ENCODE measurements at places on chromosomes 12 and 14.
A peak's percentile ranks its signal among the peaks of the same experiment; 100 is the strongest.

DNA sequence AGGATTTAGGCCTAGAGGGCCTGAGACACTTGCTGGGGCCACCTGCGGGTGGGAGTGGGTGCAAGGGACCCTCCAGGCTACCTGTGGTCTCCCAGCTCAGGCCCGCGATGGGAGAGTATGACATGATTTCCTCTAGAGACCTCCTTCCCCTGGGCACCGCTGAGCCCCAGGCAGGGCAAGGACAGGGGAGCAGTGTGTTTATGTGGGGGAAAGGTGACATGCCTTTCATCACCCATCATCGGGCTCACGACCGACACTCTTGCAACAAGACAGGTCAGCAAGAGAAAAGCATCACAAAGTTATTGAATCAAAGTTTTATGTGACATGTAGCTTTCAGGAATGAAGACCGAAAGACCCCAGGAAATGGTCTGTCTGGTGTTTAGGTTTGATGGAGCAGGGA is 19.9 kb downstream of the SH2B3 start:
- DNase-seq = no peak

DNA sequence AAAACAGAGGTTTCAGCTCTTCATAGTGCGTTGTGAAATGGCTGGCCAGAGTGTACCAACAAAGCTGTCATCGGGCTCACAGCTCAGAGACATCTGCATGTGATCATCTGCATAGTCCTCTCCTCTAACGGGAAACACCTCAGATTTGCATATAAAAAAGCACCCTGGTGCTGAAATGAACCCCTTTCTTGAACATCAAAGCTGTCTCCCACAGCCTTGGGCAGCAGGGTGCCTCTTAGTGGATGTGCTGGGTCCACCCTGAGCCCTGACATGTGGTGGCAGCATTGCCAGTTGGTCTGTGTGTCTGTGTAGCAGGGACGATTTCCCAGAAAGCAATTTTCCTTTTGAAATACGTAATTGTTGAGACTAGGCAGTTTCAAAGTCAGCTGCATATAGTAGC is 14.3 kb upstream of the PAPLN start:
- DNase-seq = peak; percentile 49

DNA sequence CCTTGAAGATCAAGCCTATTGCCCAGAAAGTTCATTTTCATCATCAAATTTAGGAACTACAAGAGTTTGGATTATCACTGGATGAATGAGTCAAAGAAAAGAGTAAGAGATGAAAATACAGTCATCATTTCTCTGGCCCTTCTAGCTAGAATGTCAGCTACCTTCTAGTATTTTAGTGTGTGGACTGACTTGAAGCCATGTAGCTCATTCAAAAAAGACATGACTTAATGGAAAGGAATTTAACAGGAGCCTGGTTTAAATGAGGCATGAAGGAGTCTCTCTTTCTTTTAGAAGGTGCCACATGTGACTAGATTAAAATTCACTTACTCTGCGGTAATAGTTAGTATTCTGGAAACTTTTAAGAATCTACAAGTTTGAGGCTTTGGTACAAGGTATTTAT is 7.1 kb downstream of the PTHLH start:
- DNase-seq = peak; percentile 52

DNA sequence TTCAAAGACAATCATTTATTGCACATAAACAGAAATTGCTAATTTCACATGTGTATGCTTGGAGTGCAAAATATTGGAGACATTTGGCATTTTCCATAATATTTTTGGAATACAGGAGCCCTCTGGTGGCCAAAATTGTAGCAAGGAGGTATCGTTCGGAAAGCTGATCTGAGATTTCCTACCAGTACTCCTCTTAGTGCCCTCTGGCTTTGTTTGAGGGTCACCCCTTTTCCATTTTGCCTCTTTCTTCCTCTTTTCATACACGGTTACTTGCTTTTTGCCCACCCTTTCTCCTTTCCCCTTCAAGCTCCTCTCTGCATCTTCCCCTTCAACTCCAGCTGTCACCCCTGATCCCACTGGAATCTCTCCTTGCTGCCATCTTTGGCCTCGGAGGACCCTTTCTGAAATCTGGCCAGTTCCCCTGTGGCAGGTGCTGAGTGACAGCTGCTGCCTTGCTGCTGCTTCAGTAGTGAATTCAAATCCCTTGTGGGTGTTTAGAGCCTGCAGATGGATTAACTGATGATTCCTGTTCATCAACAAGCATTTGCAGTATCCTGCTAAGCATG is 164.6 kb upstream of the PARP11 start:
- peak; percentile 89 for DNase-seq

DNA sequence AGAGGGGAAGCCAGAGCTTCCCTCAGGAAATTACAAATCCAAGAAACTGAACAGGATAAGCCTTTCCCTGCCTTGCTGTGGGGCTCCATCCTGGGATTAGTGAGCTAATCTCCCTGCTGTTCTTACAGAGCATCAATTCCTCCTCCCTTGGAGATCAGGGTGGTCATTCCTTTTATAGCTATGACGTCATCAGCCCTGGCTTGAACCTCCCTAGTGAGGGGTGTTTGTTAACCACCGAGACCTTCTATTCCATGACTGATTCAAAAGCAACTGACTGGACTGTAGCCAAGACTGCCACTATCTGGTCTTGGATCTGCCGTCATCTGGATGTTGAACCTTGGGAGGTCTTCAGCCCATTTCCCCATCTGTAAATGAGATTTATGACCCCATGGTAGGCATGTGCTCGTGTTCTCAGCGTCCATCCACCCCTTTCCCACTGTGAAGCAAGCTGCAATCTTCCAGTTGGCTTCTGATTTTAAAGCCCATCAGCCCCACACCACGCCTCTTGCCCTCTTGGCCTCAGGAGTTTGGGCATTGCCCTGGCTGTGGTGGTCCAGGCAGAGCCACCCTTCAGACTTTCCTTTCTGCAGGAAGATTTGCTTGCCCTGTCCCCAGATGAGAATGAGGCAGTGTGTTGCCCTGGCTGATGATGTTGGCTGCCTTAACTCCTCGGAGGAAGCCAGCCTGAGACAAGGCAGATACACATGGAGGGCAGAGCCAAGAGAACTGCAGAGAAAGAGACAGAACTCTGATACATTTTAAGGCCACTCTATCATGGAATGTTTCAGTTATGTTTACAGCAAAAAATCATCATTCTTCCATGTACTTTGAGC is 59.6 kb upstream of the ACTN1 start:
- DNase-seq = peak; percentile 31

DNA sequence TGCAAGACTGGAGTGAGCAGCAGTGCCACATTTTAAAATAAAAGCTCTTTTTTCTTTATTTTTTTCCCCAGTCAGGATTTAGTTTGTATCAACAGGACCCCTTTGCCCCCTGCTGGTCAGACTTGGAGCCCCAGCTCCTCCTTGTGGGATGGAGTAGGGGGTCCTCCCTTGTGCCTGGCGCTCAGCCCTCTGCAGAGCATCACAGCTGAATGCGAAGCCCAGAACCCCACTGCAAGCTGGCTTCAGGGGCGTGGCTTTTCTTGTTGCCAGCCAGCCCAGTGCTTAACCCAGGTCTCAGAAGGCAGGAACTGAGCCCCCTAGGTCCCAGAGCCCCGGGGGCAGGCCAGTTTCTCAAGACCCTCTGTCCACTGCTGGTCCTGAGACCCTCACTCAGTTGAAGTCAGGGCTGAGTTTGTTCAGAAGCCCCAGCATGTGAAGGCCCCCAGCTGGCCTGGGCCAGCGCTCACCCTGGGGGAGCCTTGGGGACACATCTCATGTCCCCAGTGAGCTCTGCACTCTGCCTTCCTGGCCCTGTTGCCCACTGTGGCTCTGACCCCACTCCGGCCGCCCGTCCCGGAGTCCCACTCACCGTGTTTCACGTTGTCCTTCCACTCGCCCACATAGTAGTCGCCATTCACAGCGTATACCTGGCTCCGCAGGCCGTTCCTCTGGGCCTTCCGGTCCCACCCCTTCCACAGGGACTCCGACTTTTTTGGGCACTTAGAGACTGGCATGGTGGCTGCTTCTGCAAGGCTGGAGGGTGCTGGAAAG is 519 bp downstream of the MORN3 start:
- peak; percentile 66 for DNase-seq

DNA sequence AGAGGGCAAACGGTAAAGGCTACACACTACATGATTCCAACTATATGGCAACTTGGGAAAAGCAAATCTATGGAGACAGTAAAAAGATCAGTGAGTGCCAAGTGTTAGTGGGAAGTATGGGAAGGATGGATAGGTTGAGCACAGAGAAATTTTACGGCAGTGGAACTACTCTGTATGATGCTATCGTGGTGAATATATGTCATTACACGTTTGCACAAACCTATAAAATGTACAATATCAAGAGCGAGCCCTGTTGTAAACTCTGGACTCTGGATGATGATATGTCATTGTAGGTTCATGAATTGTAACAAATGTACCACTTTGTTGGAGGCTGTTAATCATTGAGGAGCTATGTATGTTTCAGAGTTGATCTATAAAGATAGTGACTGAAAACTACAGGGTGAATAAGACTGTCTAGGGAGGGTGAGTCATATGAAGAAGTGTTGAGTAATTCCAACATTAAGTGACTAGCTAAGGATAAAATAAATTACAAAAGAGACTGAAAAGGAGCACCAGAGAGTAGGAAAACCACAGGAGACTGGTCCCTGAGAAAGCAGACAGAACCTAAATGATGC is 349.2 kb upstream of the LMO3 start:
- peak; percentile 1 for DNase-seq

DNA sequence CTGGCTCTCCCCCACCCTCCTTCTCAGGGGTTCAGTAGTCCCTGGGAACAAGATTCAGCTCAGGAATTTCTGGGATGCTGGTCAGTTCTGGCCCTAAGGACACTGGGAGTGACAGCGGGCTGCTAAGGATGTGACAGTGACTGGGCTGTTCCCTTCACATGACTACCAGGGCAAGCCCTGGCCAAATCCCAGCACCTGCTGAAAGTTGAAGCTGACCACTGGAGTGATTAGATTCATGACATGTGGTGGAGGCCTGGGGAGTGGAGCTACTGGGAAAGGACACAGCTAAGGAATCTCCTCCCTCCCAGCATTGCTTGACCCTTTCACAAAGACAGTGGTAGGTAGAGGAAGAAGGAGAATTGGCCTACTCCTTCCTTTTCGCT is 204.9 kb downstream of the DAD1 start:
- DNase-seq = no peak

DNA sequence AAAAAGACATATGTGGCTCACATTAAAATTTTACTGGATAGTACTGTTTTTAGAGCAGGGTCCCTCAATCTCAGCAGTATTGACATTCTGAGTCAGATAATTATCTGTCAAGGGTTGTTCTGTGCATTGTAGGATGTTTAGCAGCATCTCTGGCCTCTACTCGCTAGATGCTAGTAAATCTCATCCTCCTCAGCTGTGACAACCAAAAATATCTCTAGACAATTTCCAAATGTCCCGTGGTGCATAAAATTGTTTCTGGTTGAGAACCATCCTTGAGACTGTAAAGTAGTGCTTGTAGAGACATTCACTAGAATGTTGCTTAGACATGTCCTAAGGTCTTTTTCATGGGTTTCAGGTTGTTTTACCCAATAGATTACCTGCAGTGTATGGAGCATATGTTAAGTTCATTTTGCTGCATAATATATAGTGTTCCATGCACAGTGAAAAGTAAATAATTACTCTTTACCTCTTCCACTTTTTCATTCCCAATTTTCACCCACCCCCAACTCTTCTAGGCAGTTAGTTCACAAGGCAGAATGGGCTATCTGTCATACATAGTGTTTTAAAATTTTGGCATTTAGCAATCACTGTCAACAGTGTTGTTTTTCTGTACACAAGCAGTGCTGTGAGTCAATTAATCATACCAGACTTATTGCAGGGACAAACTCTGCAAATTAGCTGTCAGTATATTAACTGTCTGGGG is 200.2 kb upstream of the SLC38A2 start:
- no peak for DNase-seq

GRCh38 chr12:96208801-96209549 is 14.8 kb downstream of the ELK3 start:
- DNase-seq = no peak

- peak; percentile 77 for DNase-seq
Measured at GRCh38 chr14:54420478-54421142, 20.6 kb downstream of the CNIH1 start.

DNA sequence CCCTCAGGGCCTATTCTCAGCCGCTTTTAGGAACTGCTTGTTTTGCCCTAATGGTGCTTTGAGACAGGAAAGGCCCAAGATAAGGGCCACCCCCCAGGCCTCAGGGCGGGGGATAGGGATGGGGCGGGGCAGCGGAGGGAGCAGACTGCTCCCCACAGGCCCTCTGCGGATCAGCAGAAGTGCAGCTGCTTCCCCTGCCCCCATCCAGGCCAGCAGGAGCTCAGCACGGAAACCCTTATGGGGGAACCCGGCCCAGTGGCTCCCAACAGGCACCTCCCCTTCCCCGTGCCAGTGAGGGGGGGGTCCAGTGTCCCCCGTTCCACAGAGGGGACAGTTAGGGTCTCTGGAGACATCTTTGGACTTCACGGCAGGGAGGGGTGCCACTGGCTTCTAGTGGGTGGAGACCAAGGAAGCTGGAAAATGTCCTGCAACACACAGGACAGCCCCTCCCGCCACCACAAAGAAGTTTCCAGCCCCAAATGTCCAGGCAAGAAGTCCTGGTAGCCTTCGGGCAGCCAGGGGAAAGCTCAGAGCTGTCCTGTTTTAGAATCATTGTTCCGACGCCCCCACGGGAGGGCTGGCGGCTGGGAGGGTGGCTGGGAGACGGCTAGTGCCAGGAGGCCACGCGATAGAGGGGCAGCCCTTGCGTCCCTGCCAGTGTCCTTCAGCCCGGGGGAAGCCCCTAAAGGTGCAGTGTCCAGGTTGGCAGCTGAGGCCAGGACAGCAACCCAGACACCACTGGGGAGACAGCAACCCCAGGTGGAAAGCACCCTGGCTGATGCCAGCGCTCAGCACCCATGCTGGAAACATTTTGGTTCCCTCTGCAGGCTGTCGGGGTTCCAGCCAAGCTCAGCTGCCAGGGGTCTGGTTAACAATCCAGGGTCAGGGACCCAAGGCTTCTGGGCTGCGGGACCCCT is 10.4 kb upstream of the GPR132 start:
- peak; percentile 10 for DNase-seq

- DNase-seq = peak; percentile 93
Measured at GRCh38 chr12:124388679-124389137, 93.8 kb downstream of the RFLNA start.

DNA sequence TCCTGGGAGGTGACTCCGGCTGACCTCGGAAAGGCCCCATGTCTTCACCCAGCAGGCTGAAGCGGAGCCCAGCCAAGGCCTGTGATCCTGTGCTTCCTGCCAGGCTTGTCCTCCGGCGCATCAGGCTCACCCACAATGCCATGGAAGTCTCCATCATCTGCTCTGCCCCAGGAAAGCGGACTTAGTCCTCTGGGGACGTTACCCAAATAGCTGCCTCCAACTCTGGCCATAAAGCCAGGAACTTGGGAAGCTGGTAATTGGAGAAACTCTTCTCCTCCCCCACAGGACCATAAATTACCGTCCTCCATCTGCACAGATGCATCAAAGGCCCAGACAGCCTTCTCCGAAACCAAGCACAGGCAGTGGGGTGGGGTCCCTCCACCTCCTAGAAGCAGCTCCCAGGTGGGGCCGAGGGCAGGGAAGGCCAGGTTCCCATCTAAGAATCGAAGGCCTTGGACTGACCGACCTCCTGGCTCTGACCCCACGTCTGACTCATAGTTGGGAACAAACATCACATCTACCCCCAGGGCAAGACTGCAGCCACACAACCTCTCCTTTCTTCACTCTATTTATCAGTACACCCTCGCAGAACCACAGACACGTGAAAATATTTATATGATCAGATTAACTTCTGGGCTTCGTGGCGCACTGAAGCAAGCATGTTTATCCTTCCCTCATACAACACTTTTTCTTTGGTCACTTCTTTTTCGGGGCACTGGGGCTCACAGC is 56.4 kb downstream of the PITPNM2 start:
- DNase-seq = peak; percentile 64

- DNase-seq = no peak
Measured at GRCh38 chr12:104687823-104688573, 231.2 kb downstream of the CHST11 start.

Measured in adipocyte (in vitro differentiated cells).